A673 (cell line): ENCODE measurements at places on chromosomes 4 and X.

DNA sequence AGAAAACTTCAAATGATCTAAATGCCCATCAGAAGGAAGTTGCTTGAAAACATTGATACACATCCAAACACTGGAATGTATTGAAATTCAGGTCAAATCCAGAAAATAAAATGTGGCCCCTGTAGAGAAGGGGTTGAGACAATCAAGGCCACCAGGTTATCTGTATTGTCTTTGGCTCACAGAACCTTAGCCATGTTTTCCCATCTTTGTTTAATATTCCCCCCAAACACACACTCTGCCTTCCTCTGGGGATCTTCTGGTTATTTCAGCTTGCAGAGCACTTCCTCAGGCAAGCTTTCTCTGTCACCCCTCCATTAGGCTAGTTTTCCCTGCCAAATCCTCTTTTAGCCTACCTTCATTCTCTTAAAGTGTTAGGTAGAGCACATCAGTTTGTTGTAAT lies 30.5 kb downstream of the PAGE2 start:
- no peak for DNase-seq

GRCh38 chr4:54062392-54062791 lies 2.0 kb downstream of the CHIC2 start:
- no peak for DNase-seq

- no peak for DNase-seq
Measured at GRCh38 chr4:172245516-172245915, 432.3 kb downstream of the GALNTL6 start.

GRCh38 chrX:135480076-135480475 lies 40.4 kb upstream of the INTS6L start:
- DNase-seq = peak; percentile 57

DNA sequence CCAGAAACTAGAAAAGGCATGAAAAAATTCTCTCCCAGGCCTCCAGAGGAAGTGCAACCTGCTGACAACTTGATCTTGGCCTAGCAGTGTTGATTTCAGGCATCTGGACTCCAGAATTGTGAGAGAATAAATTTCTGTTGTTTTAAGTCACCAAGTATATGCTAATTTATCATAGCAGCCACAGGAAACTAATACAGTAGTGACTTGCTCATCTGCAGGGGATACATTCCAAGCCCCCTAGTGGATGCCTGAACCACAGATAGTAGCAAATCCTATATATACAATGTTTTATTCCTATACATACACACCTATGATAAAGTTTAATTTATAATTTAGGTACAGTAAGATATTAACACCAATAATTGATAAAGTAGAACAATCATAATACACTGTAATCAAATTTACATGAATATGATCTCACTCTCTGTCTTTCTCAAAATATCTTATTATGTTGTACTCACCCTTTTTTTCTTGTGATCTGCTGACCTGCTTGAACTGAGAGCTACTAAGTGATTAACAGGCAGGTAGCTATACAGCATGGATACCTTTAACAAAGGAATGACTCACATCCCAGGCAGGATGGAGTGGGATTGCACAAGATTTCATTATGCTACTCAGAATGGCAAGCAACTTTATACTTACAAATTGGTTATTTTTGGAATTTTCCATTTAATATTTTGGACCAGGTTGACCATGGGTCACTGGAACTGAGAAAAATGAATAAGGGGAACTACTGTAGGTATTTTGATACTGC lies 501.1 kb downstream of the KCNIP4 start:
- no peak for DNase-seq

DNA sequence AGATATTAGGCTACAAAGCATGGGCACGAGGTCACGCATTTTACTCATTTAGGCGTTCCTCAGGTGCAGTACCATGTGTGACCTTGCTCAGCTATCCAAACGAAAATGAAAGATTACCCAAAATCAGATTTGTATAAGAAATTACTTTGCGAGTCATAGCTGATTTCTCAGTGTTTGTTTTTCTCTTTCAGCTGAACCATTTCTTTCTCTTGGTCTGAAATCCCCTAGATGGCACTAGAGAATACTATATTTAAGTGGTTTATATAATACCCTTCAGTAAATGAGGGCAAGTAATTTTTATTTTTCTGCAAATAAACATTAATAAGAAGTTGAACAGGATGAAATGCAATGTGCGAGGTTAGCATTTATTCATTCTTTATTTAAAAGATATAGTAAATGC lies 496.6 kb downstream of the STIM2 start:
- peak; percentile 14 for DNase-seq

GRCh38 chr4:58491620-58492019 lies 1381.4 kb upstream of the IGFBP7 start:
- DNase-seq = no peak

GRCh38 chrX:150449313-150449712 lies 86.2 kb downstream of the MAMLD1 start:
- DNase-seq = no peak

DNA sequence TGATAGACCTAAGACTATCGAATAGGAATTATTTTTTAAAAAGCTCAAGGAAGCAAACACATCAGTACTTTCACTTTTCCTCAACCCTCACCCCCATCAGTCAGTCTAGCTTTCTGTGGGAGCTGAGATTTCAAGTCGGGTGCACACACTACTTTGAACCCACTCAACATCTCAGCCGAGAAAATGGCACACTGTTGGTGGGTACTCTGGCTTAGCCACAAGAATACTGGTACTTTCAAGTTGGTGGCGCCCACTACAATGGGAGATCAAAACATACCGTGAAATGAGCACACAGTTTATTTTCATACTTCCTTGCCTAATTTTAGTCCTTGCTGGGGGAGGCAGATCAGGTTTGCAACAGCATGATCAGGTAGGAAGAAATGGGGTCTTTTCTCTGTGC lies 10.2 kb downstream of the CD40LG start:
- no peak for DNase-seq

- DNase-seq = no peak
Measured at GRCh38 chr4:75668596-75668995, 4.6 kb downstream of the G3BP2 start.

DNA sequence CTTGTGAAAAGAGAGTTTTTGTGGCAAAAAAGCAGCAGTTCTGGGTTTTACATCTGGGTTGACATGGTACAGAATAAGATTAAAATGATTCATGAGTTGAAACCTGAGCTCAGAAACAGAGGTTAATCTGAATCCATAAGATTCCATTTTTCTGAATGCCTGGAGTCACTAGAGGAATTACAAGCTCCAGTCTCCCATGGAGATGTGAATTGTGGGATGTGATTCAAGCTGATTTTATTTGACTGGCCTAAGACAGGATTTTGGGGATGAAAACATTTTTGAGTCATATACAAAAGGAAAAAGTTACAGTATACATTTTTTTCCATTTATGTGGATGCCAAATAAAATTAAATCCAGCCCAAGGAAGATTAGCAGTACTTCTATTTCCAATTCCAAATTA lies 161.1 kb downstream of the RBM46 start:
- DNase-seq = no peak

- DNase-seq = no peak
Measured at GRCh38 chrX:47245156-47245555, 12.3 kb downstream of the USP11 start.

- DNase-seq = no peak
Measured at GRCh38 chr4:25956260-25956659, 42.2 kb downstream of the SMIM20 start.

DNA sequence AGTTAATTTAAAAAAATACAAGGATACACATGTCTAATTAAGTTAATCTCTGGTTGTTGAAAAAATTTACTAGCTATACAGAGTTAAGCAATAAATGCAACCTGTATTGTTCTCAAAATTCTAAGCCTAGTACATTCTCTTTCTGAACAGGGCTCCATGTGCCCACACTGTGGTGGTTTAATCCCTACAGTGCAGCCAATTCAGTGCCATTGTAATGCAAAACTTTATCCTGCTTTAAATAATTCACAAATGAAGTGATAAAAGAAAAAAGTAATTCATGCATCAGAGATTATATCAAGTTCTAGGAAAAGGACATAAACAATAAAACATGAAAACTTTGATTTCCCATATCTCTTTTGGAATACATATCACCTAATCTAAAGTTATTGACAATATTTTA lies 1089.2 kb downstream of the C4orf33 start:
- DNase-seq = peak; percentile 9

GRCh38 chrX:87388381-87388780 lies 129.2 kb upstream of the KLHL4 start:
- no peak for DNase-seq

DNA sequence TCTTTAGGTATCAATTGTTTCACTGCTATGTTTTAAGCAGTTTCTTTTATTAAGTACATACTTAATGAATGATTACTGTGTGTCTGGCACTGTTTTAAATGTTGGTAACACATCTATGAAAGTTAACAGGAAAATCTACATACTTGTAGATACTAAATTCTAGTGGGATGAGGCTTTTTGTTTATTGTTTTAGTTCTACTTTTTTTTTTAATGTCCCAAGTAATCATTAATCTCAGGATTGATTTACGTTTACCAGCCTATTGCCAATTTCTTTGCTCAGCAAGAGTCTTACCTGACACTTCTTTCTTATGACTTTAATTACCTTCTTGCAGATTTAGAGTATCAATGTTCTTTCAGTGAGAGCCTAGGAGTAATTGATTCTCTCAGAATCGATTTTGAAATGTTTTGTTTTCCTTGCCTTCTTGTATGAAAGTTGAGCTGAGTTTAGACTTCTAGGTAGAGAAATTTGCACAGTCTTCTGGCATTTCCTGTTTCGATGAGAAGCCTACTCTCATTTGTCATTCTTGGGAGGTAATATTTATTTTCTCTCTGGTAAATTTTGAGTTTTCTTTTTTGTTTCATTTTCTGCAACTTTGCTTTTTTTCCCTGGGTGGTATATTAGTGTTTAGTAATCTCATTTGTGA lies 235.2 kb upstream of the ANKRD50 start:
- DNase-seq = no peak

GRCh38 chr4:79042079-79042674 lies 102.9 kb upstream of the PAQR3 start:
- DNase-seq = peak; percentile 14

DNA sequence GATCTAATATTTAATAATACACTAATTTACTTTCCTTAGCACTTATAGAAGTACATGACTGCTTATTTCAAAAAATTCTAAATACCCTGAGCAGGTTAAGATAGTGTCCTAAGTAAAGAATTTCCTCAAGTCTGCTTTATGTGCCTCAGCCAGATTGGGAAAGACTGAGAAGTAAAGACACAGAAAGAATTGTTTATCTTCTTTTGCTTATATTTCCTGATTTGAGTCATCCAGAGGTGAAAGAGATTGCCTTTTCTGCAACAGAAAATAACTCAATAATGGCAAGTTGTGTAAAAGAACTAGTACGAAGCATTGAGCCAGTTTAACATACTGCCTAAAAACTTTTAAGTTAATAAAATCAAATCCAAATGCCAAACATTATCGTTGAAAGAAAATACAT lies 45.0 kb downstream of the NAF1 start:
- DNase-seq = no peak

- no peak for DNase-seq
Measured at GRCh38 chrX:133979641-133980230, 5.7 kb downstream of the GPC3 start.

DNA sequence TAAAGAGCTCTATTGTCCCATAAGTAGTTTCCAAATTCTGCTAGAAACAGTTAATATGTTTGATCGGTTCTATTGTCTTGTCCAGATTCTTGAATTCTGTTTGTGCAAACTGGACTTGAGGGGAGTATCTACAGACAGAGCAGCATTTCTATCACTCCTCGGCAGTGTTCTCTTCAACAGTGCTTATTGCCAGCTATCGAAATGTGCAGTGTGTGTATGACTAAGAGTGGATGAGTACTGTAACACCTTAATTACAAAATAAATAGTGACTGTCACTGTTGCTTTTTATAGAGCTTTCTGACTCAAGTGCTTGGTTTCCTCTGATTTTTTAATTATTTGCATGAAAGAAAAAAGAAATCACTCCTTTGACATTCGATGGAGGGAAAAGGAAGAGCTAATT lies 274.6 kb downstream of the RPA4 start:
- DNase-seq = peak; percentile 1

DNA sequence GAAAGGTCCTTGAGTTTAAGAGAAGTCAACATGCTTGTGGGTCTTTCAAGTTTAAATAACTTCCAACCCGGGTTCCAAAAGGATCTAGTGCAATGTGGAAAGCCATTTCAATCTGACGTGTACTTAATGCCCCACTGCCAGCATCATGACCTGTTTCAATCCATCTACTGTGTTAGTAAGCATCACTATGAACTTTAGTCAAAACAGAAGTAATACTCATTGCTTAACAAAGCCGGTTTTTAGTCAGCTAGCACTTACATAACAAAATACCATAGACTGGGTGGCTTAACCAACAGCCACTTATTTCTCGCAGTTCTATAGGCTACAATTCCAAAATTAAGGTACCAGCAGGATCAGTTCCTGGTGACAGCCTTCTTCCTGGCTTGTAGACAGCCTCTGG lies 677.5 kb downstream of the DMD start:
- DNase-seq = no peak

DNA sequence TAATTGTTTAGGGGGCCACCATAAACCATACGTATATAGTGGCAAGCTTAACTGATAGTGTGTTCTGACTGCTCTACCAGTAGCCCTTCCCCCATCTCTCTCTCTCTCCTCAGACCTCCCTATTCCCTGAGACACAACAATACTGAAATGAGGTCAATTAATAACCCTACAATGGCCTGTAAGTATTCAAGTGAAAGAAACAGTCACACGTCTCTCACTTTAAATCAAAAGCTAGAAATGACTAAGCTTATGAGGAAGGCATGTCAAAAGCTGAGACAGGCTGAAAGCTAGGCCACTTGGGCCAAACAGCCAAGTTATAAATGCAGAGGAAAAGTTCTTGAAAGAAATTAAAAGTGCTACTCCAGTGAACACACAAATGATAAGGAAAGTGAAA lies 78.0 kb downstream of the PRDM5 start:
- no peak for DNase-seq

- no peak for DNase-seq
Measured at GRCh38 chrX:20693078-20693477, 426.4 kb upstream of the RPS6KA3 start.

- DNase-seq = no peak
Measured at GRCh38 chrX:104995546-104995945, 224.9 kb downstream of the TEX13A start.

GRCh38 chr4:177107288-177107921 lies 202.3 kb upstream of the NEIL3 start:
- no peak for DNase-seq

GRCh38 chr4:156775813-156776212 lies 195.8 kb downstream of the PDGFC start:
- no peak for DNase-seq

DNA sequence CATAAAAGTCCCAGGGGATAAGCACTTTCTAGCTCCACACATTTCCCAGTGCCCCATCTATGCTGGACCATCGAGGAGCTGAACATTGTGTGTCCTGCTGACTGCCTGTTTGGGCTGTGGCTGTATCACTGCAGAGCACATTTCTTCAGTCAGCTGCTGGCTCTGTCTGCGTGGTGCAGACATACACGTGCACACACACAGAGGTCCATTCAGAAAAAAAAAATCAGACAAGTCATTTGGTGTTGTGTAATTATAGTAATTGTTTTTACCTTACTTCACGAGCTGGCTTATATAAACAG lies 1.1 kb upstream of the PDLIM3 start:
- DNase-seq = no peak

GRCh38 chr4:48108309-48109073 lies 25.6 kb downstream of the TXK start:
- DNase-seq = no peak

GRCh38 chrX:80016182-80016581 lies 1.6 kb downstream of the TBX22 start:
- no peak for DNase-seq

GRCh38 chr4:9832640-9833039 lies 51.2 kb downstream of the DRD5 start:
- DNase-seq = no peak
